ENCODE measurements at places on chromosomes 7 and 10. TPM values are rescaled to one million over a fixed set of nuclear protein-coding genes. Genes with fewer than 3 reads are reported as not detected.

The FAM25G gene
- total RNA-seq, result not detected

GRCh38 chr7:113142385-113143119 lies 24.2 kb upstream of the SMIM30 start:
- H3K4me3 ChIP-seq, result no peak overlapping the region
- H3K27ac ChIP-seq, result no peak overlapping the region
- DNase-seq, result no peak
- no peaks in the 10 kb centered on the region for H3K36me3 ChIP-seq
- H3K27me3 ChIP-seq, result no peaks in the 10 kb centered on the region

DNA sequence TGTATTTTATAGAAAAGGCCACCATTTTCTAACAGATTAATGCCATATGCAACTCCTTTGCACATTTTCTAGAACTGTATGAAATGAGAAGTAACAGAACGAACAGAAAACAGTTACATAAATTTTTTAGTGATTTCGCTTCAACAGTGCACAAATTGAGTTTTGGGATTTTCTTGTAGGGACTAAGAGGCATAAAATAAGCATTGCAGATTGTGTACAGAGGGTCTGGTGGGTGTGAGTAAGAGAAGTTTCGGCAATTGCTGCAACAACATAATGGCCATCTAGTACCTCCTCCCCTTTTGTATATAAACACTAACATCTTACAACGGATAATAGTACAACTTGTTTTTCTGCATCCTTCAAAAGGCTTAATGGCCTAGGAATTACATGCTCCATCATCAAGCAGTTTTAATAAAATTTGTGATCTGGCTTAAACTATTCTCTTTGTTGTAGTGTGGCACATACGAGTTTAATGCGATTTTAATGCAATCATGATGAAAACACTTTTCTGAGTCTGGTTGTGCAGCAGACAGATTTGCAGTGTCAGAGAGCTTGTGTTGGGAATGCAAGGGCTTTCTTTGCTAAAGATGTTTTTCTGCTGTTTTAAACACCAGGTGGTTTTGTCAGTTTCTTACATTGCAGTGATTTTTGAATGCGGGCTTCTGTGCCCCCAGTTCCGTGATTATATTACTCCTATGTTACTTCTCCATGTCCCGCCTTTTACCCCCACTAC lies 2.9 kb downstream of the GLCCI1 start:
- H3K36me3 ChIP-seq, result no peaks in the 10 kb centered on the region
- no peak for DNase-seq
- H3K27ac ChIP-seq, result no peak overlapping the region
- H3K4me3 ChIP-seq, result peak overlapping the region; percentile 89
- peaks cover 15% of the 10 kb centered on the region for H3K4me1 ChIP-seq

- no peaks in the 10 kb centered on the region for H3K4me1 ChIP-seq
- no peak for DNase-seq
- no peaks in the 10 kb centered on the region for H3K27me3 ChIP-seq
- H3K4me3 ChIP-seq, result no peak overlapping the region
- no peak overlapping the region for H3K27ac ChIP-seq
Measured at GRCh38 chr10:118028619-118029018, 18.1 kb downstream of the RAB11FIP2 start.

The IL2RA gene
- not detected for total RNA-seq

DNA sequence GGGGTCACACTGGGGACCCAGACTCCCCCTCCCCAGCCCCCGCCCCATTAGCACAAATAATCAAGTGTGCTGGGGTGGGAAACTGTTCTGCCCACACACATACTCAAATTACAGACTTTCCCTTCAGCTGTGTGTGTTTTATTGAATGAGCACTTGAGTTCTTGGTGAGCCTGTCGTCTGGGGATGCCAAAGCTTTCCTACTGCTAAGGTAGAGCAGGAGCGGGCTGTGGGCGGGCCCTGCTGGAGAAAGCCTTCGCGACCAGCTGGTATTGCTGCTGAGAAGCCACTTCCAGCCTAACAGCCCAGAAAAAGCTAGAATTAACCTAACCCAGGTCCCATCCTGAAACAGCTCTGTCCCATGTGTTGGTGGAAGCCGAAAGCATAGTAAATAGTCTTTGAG lies 87.0 kb upstream of the KMT2E start:
- no peaks in the 10 kb centered on the region for H3K27me3 ChIP-seq
- peaks cover 32% of the 10 kb centered on the region for H3K4me1 ChIP-seq
- H3K36me3 ChIP-seq, result no peaks in the 10 kb centered on the region
- H3K4me3 ChIP-seq, result no peak overlapping the region
- no peak overlapping the region for H3K27ac ChIP-seq

DNA sequence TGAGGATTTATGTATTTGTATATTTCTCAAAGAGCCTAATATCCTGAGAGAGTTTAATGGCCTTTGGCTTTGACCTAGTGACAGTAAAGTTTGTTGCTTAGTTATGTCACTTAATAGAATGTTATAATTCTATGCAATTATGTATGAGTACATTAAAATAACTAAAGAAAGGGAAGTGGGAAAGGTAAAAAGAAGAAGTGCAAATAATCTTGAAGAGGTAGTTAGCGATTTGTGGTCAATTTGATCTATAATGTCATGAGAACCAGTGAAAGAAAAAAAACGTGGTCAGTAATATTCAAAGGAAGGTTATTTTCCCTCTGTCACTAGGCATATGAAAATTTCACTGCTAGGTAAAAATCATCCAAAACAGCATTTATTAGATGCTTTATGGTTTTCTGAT lies 143.4 kb upstream of the LSM8 start:
- no peaks in the 10 kb centered on the region for H3K27me3 ChIP-seq
- H3K4me1 ChIP-seq, result no peaks in the 10 kb centered on the region
- H3K27ac ChIP-seq, result no peak overlapping the region
- no peak overlapping the region for H3K4me3 ChIP-seq
- H3K36me3 ChIP-seq, result no peaks in the 10 kb centered on the region
- no peak for DNase-seq

DNA sequence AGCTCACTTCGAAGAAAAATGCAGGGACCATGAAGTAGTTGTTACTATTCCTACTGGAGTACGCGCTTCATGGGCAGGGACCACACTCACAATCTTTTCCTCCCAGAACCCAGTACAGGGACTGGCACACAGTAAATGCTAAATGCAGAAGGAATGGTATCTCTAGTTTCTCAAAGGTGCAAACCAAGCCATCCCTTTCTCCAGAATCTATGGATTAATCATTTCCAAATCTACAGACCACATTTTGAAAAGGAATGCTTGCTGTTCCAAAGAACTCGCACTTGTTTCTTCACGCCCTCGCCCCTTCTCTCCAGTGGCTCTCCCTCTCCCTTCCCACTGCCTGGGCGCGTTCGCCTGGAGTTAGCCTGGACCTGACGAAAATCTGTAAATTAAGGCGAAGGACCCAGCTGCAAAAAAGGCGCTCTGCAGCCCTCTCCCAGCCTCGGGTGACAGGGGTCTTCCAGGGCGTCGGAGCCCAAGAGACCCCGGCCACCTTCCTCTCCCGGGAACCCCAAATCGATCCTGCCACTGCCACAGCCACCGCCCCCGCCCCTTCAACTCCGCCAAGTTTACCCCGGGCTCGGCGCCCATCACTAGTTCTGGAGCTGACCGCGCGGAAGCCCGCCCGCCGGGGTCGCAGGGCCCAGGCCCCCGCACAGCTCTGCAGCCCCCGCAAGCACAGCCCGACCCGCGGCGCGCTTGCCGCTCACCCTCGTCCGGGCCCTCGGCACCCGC lies 527 bp downstream of the PDIA4 start:
- H3K4me1 ChIP-seq, result peaks cover 32% of the 10 kb centered on the region
- H3K27me3 ChIP-seq, result no peaks in the 10 kb centered on the region
- no peak for DNase-seq
- peak overlapping the region; percentile 88 for H3K4me3 ChIP-seq
- no peaks in the 10 kb centered on the region for H3K36me3 ChIP-seq

The ADIRF gene
- total RNA-seq, result 374 TPM

The SDHAF3 gene
- 9.6 TPM for total RNA-seq

DNA sequence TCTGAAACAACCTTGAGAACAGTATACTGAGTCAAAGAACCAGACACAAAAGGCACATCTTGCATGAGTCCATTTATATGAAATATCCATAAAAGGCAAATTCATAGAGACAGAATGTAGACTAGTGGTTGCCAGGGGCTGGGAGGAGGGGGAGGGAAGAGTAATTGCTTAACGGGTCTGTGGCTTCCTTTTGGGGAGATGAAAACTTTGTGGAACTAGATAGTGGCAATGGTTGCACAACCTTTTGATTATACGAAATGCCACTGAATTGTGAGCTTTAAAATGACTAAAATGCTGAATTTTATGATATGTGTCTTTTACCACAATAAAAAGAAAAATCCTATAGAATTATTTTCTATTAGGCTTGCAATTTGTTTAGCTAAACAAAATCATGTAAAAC lies 16.8 kb downstream of the ADRB1 start:
- H3K27me3 ChIP-seq, result no peaks in the 10 kb centered on the region
- H3K4me3 ChIP-seq, result no peak overlapping the region
- H3K27ac ChIP-seq, result no peak overlapping the region

- H3K27me3 ChIP-seq, result no peaks in the 10 kb centered on the region
- H3K27ac ChIP-seq, result no peak overlapping the region
- H3K36me3 ChIP-seq, result no peaks in the 10 kb centered on the region
- no peak for DNase-seq
- no peak overlapping the region for H3K4me3 ChIP-seq
Measured at GRCh38 chr10:71697938-71698709, 21.5 kb downstream of the C10orf105 start.

The GLI3 gene
- total RNA-seq, result 24.6 TPM

The CCDC7 gene
- total RNA-seq, result 22.8 TPM

The PCGF5 gene
- total RNA-seq, result 45.4 TPM

The TAC1 gene
- total RNA-seq, result 7.1 TPM

The TMEM229A gene
- not detected for total RNA-seq

GRCh38 chr7:93245525-93246432 lies 13.6 kb downstream of the VPS50 start:
- no peaks in the 10 kb centered on the region for H3K4me1 ChIP-seq
- H3K4me3 ChIP-seq, result no peak overlapping the region
- H3K27ac ChIP-seq, result no peak overlapping the region

DNA sequence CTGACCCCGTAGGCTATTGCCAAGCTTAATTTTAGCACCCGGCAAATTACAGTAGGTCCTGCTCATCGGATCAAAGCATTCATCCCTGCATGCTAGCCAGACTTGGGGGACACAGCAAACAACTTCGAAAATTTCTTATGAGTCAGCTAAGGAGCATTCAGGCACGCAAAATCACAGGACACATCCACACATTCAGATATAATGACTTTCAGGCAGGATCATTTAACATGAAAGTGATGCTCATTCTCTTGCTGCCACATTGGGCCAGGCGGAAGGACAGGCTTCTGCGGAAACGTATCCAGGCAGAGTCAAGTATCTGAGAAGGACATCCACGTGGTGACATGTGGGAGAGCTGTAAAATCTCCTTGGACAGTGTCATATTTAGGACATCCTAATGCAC lies 474.0 kb upstream of the NRP1 start:
- H3K36me3 ChIP-seq, result no peaks in the 10 kb centered on the region
- H3K27me3 ChIP-seq, result no peaks in the 10 kb centered on the region
- H3K4me3 ChIP-seq, result no peak overlapping the region
- DNase-seq, result peak; percentile 29

The KLHL7 gene
- total RNA-seq, result 21.6 TPM

GRCh38 chr7:113044394-113044793 lies 42.2 kb downstream of the GPR85 start:
- no peak for DNase-seq
- H3K36me3 ChIP-seq, result no peaks in the 10 kb centered on the region
- no peak overlapping the region for H3K4me3 ChIP-seq

- no peaks in the 10 kb centered on the region for H3K36me3 ChIP-seq
- no peak overlapping the region for H3K4me3 ChIP-seq
- H3K27me3 ChIP-seq, result no peaks in the 10 kb centered on the region
Measured at GRCh38 chr10:63273577-63273976, 140.4 kb downstream of the NRBF2 start.

DNA sequence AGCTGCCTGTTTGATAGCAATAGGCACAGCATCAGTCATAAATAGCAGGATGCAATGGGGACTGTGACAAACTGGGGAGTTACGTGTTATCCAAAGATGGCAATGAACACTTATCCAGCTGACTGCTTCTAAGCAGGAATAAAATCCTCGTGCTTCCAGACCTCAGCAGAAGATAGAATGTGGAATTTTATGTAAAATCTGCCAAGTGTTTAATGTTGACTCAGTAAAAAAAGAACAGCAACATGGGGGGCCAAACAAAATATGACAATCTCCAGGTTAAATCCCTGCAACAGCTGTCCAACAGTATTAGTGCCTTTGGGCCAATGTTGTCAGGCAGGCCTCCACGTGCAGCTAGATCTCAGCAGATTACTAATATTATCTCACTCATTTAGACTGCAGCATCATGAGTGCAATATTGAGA lies 127.3 kb downstream of the SEMA3C start:
- DNase-seq, result no peak
- no peaks in the 10 kb centered on the region for H3K27me3 ChIP-seq
- H3K27ac ChIP-seq, result peak overlapping the region; percentile 3
- no peak overlapping the region for H3K4me3 ChIP-seq

DNA sequence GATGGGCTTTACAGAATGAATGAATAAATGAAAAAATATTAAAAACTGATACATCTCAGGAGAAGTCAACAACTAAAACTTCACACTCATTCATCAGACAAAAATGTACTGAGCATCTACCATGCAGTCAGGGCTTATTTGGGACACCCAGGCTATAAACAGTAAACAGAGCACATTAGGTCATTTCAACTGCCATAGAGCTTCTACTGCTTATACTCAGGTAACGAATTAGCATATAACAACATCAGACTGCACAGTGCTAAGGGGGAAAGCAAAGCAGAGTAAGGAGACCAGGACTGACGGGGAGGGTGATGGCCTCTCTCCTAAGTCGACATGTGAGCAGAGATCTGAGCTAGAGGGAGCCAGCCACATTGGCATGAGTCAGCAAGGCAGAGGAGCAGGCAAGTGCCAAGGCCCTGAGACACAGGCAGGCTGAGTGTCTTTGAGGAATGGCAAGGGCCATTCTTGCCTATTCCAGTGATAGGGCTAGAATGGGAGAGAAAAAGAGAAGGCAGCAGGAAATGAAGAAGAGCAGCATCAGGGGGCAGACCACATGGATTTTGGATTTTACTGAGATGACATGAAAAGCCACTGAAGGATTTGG lies 528.9 kb downstream of the PARD3 start:
- H3K4me1 ChIP-seq, result peaks cover 11% of the 10 kb centered on the region
- DNase-seq, result no peak
- no peak overlapping the region for H3K27ac ChIP-seq
